Endothelial cell of umbilical vein (primary cell): ENCODE measurements at places on chromosomes 5 and 9.

DNA sequence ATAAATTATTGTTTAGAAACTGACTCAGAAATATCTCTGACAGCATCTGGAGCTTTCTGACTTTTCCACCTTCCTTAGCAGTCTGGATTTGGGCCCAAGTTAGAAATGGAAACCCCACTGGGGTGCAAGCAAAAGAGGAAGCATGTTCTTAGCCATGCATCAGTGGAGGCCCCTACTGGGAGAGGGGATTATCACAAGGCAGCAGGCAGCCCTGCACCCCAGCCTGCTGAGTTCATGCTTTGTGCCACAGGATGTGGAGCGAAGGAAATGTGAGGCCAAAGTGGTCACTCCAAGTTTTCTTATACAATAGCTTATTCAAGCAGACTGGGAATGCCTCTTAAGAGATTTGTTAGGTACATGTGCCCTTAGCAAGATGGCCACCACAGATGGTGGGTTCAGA is 146.5 kb upstream of the TLX3 start:
- DNase-seq = peak; percentile 91

DNA sequence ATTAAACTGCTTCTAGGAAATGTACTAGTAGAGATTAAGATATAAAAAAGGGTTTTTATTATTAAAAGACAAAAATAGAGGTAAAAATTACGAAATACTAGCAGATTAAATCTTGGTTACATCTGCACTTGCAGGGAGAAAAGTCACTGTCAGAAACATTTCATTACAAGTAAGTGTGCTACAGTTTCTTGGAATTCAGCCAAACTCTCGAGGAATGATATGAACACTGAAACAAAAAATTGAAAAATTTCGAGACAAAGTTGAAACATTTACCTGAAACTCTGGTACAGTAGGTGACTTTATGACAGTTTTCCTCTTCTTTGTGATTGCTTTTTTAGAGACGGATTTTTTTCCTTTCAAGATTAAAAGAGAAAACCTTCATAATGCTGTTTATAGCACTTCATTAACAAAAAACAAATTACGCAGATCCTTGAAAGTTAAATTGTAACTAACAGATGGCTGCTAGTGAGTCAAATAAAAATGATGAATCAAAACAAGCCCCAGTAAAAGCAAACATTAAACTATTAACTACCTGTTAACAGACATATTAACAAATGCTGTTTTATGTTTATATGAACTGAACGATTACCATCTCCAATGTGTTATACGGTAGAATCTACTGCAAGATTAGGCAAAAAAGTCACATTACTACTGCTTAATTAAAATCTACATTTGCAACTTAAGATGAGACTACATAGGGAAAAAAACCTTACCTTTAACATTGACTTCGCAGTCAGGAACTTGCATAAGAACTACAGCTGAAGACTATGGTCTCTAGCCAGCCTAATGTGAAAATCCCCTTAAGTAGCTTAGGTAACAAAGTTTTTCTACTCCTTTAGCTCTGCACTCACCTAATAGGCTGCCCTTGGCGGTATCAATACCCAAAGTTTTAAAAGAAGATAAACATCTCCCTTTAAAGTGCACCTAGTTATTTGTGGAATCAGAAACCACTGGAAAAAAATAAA is 61.4 kb downstream of the RANBP6 start:
- no peak for DNase-seq

GRCh38 chr5:136984772-136985446 is 514.2 kb downstream of the SPOCK1 start:
- peak; percentile 47 for DNase-seq

- no peak for DNase-seq
Measured at GRCh38 chr5:131913603-131914002, 31.9 kb downstream of the MEIKIN start.

GRCh38 chr5:119368238-119368630 is 12.4 kb downstream of the TNFAIP8 start:
- DNase-seq = peak; percentile 7

- DNase-seq = no peak
Measured at GRCh38 chr5:126492939-126493338, 69.7 kb downstream of the GRAMD2B start.
